Stimulated activated CD4-positive, alpha-beta T cell treated with anti-CD3 and anti-CD28 coated beads, TNF-alpha, amount 100 ng/mL, for 1 hour (primary cell): ENCODE measurements at places on chromosomes 12 and 14.
A peak's percentile ranks its signal among the peaks of the same experiment; 100 is the strongest.

GRCh38 chr12:100724071-100724470, 70.5 kb upstream of the ANO4 start:
- no peak for DNase-seq

GRCh38 chr14:103136388-103137271, 13.4 kb downstream of the TNFAIP2 start:
- no peak for DNase-seq

DNA sequence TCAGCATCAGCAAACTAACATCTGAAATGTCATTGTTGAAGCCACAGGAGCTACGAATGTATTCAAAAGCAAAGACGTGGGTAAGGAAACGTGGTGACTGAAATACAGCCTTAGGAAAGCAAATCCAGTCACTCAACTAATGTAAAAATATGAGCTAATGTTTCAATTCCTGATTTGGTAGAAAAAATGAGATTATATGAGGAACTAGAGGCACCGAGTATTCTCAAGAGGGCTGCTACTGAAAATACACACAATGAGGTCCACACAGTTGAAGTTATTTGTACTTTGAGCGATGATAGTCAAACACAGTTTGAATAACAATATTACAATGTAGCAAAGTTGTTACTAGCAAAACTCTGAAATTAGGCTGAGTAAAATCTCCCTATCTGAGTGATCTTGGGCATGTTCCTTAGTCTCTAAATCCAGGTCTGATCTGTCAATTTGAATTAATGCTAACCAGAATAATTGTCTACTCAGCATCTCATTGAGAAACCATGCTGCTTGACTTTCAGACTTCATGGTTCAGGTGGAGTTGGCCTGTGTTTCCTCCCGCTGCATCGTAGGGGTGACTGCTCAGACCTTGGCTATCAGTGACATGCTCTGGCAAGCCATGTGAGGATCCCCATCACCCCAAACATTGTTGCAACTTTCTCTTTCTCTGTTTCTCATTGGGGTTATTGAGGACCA, 467.1 kb upstream of the SOX5 start:
- no peak for DNase-seq

DNA sequence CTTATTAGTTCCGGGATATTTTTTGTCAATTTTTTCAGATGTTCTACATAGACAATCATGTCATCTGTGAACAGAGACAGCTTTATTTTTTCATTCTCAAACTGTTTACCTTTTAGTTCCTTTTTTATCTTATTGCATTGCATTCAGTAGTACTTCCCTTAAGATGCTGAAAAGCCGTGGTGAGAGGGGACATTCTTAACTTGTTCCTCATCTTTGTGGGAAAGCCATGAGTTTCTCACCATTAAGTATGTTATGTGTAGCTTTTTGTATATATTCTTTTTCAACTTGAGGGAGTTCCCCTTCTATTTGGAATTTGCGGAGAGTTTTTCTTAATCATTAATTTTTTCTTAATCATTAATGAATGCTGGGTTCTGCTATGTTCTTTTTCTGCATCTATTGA, 1727.1 kb upstream of the SEL1L start:
- no peak for DNase-seq

DNA sequence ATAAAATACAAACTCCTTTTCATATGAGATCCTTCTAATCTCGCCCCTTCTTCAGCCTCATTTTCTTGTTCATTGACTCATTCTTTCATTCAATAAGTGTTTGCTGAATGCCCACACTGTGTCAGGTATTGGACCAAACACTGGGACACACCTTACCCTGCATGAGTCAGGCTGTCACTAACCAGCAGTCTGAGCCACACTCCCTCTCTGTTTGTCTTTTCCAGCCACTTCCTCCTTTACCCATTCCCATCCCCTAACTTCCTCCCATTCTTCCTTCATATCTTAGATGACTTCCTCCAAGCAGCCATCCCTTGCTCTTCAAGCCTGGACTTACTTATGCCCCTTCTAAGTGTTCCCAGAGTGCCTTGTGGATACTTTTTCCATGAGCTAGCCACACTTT, 27.0 kb upstream of the HIF1A start:
- no peak for DNase-seq

- DNase-seq, result no peak
Observed at GRCh38 chr12:113129664-113130456, 5.7 kb downstream of the RASAL1 start.

DNA sequence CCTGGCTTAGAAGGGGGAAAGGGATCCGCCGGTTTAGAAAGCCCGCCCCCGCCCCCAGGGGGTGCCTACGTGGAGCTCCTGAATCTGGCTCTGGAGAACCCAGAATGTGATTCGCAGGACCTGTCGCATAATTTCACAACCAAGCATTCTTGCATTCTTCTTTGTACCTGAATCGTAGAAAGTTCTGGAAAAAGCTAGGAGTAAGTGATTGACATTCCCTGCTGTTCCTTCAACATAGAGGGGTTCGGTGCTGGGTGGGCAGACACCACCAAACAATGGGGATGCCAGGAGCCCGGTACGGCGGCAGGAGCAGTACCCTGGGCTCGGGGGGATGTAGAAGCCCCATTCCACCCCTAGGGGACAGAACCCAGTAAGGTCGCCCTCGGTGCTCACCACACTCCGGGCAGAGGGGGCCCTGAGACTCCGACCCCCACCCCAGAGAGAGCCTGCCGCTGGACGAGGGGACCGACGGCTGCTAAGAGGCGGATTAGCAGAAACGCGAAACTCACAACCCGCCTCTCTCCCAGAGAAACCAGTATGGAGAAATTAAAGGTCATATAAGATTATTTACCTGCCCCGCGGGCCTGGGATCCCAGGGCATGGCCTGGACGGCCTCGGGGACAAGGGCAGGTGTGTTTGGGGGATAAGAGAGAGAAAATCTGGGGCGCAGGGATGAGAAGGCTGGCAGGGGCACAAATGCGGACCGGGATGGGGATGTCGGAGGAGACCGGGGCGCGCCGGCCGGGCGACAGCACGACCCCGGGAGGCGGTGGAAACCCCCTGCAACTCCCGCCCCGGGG, 520 bp downstream of the CSRP2 start:
- DNase-seq, result peak; percentile 2

DNA sequence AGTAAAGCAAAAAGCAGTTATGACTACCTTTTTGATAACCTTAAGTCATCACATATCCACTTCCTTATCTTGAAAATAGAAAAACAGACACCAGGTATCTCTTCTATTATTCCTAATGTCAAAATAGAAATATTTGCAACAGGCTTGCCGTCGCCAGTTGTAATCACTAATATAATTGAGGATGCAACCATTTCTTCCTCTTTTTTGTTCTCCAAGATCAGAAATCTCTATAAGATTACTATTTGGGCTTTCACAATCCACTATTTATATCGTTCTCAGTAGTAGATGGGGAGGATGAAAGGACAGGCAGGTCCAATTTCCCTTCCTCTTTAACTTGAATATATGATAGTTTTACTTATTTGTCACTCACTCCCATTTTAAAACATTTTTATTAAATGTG, 130.2 kb upstream of the HMGA2 start:
- no peak for DNase-seq

GRCh38 chr12:88416786-88417185, 163.5 kb downstream of the KITLG start:
- DNase-seq, result no peak

- no peak for DNase-seq
Observed at GRCh38 chr14:96040828-96041371, 1.7 kb downstream of the C14orf132 start.

- DNase-seq, result no peak
Observed at GRCh38 chr14:90556012-90556477, 159.2 kb downstream of the CALM1 start.

DNA sequence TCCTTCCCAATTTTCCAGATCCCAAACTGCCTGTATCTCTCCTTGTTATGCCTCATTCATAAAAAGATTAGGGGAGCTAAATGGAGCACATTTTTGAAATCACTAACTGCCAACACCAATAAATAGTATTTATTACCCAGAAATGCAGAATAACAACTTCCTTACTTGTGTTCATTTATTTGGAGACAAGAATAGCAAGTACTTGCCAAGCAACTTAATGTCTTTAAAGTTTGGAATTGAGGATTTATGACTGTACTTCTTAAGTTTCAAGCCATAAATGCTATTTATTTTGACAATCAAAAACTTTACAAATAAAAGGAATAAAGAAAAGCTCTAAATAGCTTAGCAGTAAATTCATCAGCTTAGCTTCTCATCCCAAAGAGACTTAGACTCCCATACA, 626.1 kb upstream of the NOVA1 start:
- no peak for DNase-seq

DNA sequence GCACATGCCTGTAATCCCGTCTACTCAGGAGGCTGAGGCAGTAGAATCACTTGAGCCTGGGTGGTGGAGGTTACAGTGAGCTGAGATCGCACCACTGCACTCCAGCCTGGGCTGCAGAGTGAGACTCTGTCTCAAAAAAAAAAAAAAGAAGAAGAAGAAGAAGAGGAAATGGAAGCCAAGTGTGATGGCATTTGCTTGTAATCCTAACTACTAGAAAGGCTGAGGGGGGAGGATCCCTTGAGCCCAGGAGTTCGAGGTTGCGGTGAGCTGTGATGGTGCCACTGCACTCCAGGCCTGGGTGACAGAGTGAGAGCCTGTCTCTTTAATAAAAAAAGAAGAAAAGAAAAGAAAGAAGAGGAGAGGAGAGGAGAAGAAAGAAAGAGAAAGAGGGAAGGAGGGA, 52.1 kb downstream of the LGMN start:
- DNase-seq, result no peak

GRCh38 chr12:95216711-95217376, 423 bp downstream of the FGD6 start:
- no peak for DNase-seq
